ENCODE measurements at places on chromosomes 16 and 17. TPM values are rescaled to one million over a fixed set of nuclear protein-coding genes. Genes with fewer than 3 reads are reported as not detected.

The DHRS7C gene
- total RNA-seq = not detected

The C16orf54 gene
- total RNA-seq = 2.8 TPM

The CTNS gene
- total RNA-seq = 23.3 TPM

GRCh38 chr17:57572062-57572461 lies 173.0 kb downstream of the CCDC182 start:
- DNase-seq = no peak

DNA sequence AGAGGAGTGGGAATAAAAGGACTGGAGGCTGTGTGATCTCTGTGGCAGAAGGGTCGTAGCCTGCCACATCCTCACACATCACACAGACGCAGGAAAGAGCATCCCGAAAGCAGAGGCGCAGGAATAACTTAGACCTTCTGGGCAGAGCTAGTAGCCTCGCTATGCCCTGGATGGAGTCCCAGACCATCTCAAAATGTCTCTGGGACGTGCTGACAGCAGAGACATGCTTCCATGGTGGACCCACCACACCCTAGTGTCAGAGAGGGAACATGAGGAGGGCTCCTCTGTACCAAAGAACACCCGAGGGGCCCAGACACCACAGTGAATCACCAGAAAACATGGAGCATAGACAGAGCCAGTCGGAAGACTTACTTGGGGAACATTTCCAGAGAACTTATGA lies 29.6 kb upstream of the FAAP100 start:
- DNase-seq = no peak

- DNase-seq = no peak
Measured at GRCh38 chr17:64188088-64188487, 58.1 kb upstream of the ERN1 start.

- no peak for DNase-seq
Measured at GRCh38 chr16:9953908-9954570, 228.2 kb downstream of the GRIN2A start.

GRCh38 chr16:27867122-27868110 lies 196.1 kb downstream of the GSG1L start:
- DNase-seq = no peak

GRCh38 chr16:48235058-48235555 lies 9.0 kb upstream of the LONP2 start:
- no peak for DNase-seq

DNA sequence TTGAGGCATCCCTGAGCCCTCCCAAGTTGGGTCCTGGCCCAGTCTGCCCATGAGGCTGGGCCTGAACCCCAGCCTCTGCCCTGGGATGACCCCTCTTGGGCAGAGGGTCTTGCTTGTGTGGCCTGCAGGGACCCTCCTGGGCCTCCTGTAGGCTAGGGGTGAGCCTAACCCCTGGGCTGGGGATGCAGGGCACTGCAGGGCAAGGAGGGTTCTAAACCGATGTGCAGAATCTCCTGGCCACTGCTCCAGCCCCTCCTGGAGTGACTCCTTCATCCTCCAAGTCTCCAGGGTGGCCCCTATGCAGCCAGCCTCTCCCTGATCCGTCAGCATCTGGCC lies 37.5 kb downstream of the LGALS9 start:
- DNase-seq = no peak

GRCh38 chr17:35948092-35948491 lies 4.6 kb upstream of the LYZL6 start:
- no peak for DNase-seq
